ENCODE measurements at places on chromosomes 6 and 20.

DNA sequence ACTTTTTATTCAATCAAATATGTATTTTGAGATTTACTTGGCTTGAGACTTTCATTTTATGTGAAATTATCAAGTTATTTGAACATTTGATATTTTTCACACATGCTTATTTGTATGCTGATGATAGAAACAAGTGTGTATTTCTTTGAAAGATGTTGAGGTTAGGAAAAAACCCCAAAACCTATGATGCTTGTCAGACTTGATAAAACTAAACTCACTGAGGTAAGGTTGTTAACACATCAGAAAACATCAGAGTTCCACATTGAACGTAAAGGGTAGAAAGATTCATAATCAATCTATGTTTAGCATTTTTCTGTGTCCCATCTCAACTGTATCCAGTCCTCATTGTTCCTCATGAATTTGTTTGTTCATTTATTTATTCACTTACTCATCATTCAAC is 12.2 kb downstream of the SF3B5 start:
- no peak for DNase-seq

DNA sequence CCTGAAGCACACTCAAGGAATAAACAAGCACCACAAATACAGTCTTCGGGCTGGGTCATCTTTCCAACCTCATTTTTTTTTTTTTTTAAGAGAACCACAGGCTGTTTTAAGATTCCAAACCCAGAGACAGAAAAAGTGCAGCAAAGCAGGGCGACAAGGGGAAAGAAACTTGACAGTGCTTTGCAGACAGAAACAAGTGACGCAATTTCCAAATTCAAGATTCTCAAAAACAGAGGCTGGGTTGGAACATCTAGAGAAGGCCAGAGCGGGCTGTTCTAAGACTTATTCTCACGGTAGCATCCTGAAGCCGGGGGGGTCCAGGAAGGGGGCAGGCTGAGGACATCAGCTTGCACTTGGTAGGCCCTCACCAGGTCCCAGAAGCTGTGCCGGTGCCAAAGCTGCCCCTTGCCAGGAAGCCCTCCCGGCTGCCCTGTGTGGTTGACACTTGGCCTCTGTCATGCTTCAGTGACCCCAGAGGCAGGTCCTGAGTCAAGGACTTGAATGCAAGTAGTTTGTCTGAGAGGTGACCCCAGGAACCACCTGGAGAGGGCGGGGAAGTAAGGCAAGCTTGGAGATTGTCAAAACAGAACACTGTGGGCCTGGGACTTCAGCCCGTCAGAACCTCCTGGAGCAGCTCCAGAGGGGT is 50.5 kb downstream of the BMP7 start:
- no peak for DNase-seq

GRCh38 chr6:75418233-75418632 is 75.4 kb downstream of the FILIP1 start:
- no peak for DNase-seq

DNA sequence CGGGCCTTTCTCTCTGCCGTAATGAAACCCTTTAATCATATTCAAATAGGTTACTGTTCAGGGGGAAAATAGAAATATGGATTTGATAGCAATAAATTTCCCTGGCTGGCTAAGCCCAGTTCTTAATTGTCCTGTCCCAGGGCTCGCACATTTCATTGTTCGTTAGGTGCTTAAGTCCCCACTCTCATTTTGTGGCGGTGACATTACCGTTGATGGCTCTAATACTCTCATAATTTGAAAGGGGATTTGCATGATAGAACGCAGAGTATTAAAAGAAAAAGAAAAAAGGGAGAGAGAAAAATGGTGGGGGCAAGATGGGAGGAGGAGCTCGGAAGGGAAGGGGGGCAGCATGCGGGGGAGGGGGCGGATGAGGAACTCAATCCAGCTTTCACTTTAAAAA is 79.1 kb upstream of the FOXP4 start:
- no peak for DNase-seq

- no peak for DNase-seq
Observed at GRCh38 chr20:63258781-63259180, 4.5 kb upstream of the NKAIN4 start.

- DNase-seq: no peak
Observed at GRCh38 chr20:6718662-6719368, 48.7 kb upstream of the BMP2 start.

DNA sequence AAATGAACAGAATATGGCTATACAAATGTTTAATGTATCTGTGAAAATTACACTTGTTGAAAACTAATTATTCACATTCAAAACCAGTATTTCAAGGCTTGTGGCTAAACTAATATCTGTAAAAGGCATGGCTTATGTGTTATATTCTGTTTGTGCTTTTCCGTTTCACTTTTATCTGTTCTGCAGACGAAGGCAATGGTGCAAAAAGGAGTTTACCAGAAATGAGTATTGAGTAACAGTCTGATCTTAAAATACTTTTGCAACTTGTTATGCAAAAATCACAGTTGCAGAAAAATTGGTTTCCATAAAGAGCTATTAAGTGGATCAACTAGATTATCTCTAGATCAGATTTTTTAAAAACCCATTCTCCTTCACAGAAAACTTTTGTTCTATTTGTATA is 9.4 kb upstream of the STX11 start:
- DNase-seq: no peak

- DNase-seq: no peak
Observed at GRCh38 chr6:118397671-118398465, 150.2 kb upstream of the PLN start.

GRCh38 chr6:43221046-43221972 is 8.0 kb downstream of the DNPH1 start:
- no peak for DNase-seq

DNA sequence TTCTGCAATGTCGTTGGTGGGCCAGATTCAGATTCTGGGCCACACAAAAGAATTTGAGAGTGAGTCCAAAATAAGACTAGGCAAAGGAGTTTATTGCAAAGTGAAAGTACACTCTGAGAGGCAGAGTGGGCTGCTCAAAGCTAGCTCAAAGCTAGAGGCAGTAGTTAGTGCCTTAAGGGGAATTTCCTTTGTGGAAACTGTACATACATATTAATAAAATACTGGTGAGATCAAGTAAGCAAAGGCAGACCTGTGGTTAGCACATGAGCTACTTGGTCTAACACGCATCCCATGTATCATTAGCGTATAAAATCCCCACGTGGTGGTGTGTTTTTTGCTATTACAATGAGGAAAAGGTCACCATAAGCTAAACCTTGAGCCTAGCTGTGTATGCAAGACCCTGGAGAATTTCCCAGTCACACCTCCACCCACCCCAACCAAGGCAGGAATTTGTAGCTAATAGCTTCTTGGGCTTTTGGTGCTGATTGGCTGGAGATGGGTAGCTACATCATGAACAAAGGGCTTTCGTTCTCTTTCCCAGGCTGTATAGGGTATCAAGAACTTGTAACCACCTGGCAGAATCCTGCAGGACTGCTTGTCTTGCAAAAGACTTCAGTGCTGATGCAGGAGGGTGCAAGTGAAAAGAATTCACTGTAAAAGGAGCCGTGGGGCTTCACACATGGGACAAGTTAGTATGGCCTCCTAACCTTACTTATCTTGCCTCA is 14.7 kb upstream of the TRIM26 start:
- DNase-seq: no peak

DNA sequence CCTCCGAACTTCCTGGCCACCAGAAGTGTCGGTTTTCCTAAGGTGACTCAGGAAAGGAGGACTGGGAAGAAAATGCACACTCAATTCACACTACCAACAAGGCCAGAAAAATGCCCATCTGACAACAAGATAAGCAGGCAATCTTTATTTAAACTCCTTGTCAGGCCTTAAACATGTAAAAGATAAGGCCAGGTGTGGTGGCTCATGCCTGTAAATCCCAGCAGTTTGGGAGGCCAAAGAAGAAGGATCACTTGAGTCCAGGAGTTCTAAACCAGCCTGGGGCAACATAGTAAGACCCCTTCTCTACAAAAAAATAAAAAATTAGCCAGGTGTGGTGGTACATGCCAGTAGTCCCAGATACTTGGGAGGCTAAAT is 7.6 kb upstream of the ID1 start:
- no peak for DNase-seq

DNA sequence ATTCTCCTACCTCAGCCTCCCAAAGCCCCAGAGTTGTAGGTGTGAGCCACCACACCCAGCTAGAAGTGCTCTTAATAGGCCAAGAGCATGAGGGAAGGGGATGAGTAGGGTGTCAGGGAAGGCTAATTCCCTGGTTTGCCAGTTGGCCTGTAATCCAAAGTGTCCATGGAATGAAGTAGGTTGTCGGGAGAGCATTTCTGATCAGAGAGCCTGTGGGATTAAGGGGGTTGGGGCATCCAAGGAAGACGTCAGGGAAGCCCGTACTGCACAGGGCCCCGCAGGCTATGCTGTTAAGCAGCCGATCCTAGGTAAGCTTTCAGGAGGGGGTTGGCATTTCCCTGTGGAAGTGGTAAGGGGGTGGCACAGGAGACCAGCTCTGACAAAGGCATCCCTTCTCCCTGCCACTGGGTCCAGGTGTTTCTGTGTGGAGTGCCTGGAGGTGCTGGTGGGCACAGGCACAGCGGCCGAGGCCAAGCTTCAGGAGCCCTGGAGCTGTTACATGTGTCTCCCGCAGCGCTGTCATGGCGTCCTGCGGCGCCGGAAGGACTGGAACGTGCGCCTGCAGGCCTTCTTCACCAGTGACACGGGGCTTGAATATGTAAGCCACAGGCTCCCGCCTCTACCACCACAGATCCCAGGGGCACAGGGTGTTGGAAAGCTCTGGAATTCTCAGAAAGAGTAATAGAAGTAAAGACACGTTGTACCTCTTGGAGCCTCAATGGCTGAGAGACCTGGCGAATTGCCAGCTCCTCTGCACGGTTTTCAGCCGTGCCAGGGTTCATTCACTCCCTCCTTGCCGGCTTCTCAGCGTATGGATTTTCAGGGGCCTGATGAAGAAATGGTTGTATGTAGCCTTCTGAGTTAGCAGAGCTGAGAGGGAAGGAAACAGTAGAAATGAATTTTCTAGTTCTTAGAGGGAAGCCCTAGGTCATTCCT is 21.4 kb upstream of the MAPRE1 start:
- DNase-seq: no peak

DNA sequence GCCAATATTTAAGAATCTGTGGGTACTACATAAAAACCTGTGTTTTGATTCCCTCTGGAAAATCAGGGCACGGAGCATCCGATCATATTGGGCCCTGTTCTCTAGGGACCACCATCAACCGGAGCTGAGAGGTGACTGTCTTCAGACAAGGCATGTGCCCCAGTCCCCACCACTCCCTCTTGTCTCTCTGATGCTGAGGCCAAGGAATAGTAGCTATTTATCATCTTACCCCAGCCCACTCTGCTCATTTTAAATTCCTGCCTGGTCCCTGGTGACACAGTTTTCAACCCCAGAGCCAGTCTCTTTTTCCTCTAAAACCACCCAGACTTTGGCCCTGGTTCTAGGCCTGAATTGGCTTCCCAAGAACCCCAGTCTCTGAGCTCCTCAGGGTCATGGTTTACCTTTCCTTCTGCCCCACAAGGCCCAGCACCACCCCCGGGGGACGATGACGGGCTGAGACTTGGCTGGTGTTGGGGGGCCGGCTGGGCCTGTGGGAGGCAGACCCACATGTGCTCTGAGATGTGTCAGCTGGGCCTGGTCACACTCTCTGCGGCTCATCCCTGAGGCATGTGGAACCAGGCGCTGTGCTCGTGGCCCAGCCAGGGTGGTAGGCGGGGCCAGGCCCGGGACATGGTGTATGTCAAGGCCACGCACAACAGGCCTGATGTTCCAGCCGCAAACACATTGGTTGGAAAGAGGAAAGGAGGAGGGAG is 114.4 kb downstream of the CEBPB start:
- no peak for DNase-seq

DNA sequence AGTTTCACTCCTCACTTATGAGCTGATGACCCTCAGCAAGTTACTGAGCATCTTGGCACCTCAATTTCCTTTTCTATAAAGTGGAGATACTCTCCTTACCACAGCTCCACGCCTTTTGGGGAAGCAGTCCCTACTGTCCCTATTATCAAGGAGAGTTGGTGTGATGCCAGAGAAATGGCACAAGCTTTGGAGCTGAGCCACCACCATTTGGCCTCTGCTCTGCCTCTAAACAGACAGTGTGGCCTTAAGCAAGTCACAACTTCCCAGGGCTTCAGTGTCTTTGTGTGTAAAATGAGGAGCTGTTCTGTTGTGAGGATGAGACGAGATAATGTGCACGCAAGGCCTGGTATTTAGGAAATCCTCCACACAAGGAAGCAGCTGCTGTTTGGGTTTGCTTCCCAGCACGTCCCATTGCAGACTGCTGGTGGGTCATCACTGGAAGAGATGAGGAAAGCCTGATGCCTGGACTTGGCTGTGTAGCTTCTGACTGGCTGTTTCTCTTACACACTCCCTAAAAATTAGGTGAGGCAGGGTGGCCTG is 18.5 kb downstream of the NSFL1C start:
- DNase-seq: no peak

DNA sequence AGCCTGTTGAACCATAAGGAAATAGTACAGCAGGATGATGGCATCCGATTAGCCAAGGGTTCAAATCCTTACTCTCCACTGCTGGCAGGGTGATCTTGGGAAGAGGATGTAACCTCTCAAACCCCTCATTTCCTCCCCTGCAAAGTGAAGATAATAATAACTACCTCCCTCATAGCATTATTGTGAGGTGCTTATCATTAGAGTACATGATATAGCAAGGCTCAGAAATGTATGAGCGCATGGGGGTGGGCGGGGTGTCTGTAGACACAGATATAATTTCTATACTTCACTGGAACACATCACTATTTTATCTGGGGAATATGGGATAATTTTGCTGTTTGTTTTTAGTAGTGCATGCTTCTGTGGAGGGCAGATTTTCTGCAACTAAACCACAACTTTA is 89.8 kb upstream of the LAMP5 start:
- DNase-seq: no peak

- no peak for DNase-seq
Observed at GRCh38 chr6:38114976-38115625, 295.6 kb downstream of the ZFAND3 start.

GRCh38 chr6:3444276-3445088 is 12.4 kb downstream of the SLC22A23 start:
- DNase-seq: no peak

- no peak for DNase-seq
Observed at GRCh38 chr20:15535863-15536262, 1037.4 kb downstream of the KIF16B start.

DNA sequence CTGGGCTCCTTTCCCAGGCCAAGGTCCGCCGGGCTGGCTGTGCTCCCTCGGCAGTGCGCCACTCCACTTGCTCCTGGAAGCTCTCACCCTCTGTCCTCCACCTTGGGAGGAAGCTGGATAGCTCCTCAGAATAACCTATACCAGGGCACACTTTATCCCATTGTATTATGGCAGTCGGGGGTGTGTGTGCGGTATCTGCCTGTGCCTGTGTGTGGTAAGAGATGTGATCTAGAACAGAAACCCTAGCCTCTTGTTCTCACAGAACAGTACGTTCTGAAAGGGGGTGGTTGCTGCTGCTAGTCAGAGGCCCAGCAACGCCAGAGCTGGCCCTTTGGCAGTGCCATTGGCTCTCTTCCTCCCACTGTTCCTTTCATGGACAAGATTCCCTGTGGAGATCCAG is 168.4 kb downstream of the TBXT start:
- DNase-seq: no peak

GRCh38 chr6:3687847-3688246 is 63.7 kb downstream of the PXDC1 start:
- DNase-seq: no peak

GRCh38 chr20:40488401-40488800 is 200.6 kb downstream of the MAFB start:
- no peak for DNase-seq

GRCh38 chr20:2768632-2769015 is 31.8 kb downstream of the CPXM1 start:
- DNase-seq: no peak

- DNase-seq: no peak
Observed at GRCh38 chr6:71408787-71409723, 120.4 kb downstream of the OGFRL1 start.

- no peak for DNase-seq
Observed at GRCh38 chr6:41224800-41225199, 3.3 kb upstream of the TREML4 start.

Measured in stimulated activated CD8-positive, alpha-beta memory T cell treated with anti-CD3 and anti-CD28 coated beads, Interleukin-4, amount 100 ng/mL, for 1 hour (primary cell).